ENCODE measurements at places on chromosomes 2 and 18.

DNA sequence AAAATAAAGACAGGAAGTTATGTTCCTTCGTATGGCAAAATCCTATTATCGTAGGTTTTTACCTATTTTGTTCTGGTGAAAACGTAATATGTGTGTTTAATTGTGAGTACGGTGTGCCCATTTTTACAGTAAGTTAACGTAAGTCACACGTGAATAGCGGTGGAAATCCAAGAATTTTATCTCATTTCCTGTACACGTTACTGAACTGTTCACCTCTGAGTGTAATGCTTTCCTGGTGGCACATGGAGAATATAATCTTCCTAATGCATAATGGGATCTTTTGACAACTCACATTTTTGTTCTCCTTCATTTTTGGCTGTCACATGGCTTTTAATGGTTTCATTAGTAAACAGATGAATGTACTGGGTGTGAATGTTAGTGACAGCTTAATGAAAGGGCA, 28.2 kb downstream of the BCL2L11 start:
- DNase-seq: no peak

DNA sequence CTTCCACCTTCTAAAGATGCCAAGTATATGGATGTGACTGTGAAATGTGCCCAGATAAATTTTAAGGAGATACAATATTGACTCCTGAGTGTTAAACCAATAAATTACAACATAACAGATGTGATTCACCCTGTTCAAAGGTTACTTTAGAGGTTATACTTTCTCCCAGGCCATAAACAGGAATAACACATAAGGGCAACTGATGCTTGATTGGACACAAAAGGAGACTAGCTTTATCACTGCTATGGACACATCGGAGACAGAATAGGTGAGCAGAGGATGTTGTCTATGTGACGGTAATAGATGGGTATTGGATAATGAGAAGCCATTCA, 31.9 kb upstream of the SLC25A52 start:
- no peak for DNase-seq

DNA sequence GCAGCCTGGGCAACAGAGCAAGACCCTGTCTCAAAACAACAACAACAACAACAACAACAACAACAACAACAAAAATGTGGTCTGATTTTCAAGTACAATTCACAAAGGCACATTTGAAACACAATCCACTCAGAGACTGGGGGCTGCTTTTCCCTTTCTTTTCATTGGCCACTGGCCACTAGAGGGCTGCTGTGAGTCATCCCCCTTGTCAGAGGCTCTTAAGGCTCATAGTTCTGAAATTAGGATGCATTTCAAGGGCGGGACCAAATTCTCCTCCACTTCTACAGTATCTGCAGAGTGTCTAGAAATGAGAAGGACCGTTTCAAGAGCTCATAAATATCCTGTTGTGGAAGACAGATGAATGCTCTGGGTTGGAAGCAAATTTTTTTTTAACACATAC, 285.4 kb downstream of the NRXN1 start:
- DNase-seq: peak; percentile 14

DNA sequence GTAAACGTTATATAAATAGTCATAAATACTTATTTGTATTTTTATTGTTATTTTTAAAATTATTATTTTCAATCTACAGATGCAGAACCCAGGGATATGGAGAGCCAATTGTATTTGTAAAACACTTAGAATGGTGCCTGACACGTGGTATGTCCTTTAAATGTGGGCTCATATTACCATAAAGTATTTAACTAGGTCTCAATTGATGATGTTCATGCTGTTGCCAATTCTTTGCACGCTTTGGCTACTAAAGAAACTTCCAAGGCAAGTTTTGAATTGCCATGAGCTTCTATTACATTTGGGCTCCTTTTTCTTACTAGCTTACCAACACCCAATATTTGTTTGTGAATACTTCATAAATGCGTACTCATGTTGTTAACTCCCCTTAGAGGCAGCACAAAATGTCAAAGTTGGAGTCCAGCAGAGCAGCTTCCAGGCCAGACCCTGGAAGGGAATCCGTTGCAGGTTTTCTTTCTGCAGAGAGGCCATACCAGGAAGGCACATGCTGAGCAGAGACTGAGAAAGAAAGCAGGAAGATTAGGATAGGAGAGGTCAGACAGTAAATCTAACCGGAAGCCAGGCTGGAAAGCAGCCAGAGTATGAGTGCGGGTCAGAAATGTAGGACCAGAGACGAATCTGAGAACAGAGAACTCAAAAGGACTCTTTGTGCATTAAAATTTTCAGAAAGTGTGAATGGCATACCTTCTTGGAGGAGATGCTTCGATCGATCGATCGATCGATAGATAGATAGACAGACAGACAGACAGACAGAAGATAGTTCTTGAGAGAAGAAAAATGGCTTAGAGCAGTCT, 4.2 kb upstream of the NOSTRIN start:
- DNase-seq: no peak

DNA sequence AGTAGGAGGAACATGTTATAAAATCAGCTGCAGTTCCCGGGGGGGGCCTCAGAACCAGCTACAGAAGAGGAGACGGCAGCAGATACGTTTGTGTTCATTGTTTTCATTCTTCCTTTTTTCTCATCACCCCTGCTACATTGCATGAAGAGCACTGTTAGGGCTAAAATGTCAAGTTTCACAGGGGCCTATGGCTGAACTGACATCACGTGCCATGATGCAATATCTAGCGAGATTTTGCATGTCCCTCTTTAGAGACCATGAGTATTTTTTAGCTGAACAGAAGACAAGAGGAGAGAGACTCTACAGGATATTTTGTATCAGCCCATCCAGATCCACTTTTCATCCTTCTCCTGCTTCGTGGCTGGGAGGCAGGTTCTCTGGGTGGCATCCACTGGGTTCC, 97.6 kb downstream of the MRPS9 start:
- no peak for DNase-seq

DNA sequence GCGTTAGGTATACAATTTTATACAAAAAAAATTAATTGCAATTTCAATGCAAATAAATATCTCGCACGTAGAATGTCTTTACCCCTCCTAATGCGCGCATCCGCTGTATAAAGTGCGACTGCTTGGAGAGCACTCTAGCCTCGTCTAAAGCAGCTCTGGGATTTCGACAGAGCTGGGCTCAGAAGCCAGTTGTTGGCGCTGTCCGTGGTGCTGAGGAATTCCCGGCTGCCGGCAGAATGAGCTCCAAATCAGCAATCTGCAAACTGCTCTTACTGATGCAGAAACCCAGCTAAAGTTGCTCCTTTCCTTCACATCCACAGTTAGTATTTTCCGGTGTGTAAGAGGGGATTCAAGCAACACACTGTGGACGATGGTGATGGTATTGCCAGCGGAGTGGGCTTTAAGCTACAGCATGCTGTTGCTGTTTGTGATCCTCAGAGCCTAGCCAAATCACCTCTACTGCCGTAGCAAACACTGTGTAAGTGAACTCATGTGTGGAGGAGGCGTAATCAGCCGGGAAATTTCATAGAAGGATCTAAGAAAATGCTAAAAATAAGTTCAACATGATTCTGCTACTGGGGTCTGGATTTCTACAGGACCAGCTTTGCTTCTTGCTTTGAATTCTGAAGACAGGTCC, at the start of gene VWC2L:
Gene VWC2L (plus strand): TSS at position 137 of the 637 bp plus-strand sequence. CDS start 3,140 bp downstream, outside the sequence.
- DNase-seq: peak; percentile 54

GRCh38 chr2:224086226-224086914, 47.3 kb upstream of the SERPINE2 start:
- peak; percentile 64 for DNase-seq

- no peak for DNase-seq
Measured at GRCh38 chr2:224428787-224429440, 27.0 kb upstream of the FAM124B start.

- no peak for DNase-seq
Measured at GRCh38 chr2:190094316-190094871, 31.9 kb upstream of the MSTN start.

DNA sequence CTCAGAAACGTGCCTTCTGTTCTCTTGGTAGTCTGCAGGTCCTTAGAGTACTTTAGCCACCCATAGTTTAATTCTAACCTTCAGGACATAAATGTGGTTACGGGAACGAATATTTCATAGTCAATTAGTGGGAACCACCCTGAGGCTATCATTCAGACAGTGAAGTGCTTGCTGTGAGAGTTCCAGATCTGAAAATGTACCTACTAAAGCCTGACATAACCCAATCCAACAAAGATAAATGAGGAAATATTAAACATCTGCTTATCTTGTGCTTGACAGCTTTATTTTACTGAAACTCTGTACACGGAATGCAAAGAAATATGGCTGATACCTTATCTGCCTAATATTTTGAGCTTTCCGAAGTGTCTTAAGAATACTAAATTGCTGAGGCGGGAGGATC, 43.0 kb downstream of the RAB27B start:
- DNase-seq: no peak

- DNase-seq: no peak
Measured at GRCh38 chr2:227826563-227826962, 12.9 kb downstream of the CCL20 start.

- no peak for DNase-seq
Measured at GRCh38 chr2:212672186-212672585, 133.6 kb upstream of the ERBB4 start.

- DNase-seq: no peak
Measured at GRCh38 chr2:39475006-39475405, 37.9 kb upstream of the MAP4K3 start.

DNA sequence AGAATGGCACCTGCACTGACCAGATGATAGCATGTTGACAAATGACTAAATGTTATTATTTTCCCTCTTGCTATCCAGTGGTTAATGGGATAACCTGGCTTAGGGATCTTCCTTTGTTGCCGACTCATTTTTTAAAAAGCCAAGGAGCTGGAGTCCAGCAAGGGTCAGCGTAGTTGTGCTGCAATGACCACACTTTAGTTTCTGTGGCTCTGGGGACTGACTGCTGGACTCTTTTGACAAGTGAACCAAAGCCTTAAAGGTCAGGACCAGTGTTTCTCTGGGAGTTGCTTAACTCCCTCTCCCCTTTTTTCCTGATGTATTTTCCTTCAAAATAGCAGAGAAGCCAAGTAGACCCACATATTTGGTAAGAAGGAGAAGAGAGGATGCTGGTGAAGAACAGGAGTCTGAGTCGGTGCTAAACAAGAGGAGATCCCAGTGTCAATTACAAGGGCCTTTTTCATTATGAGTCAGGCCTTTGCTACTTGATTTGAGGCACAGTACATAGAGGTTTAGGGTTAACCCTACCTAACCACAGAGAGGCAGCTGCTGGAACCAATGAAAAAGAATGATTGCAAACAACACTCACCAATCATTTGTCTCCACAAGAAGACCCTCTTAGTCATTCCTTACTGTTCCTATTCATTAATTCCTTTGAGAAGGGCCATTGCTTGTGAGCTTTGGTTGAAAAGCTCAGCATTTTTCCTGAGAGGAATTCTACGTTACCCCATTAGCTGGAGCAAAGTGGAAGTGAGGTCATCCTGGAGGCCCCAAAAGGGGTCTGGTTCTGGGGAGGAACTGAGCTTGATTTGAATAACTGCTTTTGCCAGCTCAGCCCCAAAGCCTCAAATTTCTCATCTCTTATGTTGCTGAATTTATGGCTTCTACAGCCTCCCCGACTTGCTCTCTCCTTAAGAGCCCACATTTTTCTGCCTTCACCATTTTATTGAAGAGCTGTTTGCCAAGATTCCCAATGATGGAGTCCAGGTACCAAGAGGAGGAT, 137.6 kb upstream of the HNMT start:
- DNase-seq: no peak

DNA sequence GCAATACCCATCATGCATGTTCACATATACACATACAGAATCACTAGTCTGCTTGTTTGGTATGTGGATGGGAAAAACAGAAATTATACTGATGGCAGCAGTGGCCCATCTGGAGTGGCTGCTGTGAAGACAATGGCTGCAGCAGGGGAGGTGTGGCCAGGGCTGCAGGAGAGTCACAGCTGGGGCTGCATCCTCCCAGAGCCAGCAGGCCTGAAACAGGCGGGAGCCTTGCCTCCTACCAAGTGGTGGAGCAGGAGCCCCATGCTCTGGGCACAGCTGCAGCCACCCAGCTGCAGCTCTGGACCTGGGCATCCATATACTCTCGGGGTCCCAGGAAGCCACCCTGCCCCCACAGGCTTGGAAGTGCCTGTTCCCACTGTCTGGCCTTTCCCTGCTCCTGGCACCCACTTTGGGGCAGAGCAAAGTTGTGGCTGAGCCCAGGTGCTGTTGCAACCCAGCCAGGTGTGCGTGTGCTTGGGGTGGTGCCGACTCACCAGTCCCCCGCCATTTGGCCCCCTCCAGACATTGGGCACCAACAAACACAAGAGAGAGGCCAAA, 136.6 kb downstream of the SPAG16 start:
- DNase-seq: no peak

GRCh38 chr2:1400943-1401735, 12.1 kb upstream of the TPO start:
- DNase-seq: no peak

DNA sequence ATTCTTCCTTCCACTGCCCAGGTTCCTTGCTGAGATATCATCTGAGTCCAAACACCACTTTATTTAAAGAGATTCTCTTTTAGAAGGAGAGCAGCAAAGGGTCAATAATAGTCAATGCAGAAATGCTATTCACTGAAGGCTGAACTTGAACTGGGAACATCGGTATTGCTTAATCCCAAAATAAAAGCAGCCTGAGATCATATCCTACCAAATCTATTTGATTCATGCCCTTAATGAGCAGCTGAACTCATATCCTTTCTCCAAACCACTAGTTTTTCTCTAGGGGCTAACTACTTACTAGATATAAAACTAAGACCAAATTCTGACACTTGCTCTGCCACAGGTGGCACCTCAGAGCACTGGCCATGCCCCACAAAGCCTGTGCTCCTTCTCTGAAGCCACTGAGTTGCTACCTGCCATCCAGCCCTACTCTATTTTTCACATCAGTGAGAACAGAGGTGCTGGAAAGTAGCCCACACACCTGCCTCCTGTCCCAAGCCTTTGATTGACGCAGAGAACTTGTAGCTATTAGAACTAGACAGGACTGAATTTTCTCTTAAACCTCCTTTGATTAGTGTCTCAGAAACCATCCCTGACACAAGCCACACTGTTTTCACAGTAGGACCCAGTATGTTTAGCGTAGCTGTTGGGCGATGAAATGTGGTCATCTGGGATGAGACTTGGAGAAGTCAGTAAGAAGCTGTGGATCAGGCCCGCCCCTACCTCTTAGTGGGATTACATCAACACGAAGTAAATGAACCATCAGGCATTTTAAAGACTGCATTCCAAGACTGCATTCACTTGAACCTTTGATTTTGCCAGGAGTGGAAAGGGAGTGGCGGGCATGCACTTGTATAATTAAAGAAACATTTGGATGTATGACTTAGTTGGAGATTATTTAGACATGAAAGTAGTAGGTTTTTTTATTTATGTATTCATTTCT, 124.3 kb downstream of the RBMS1 start:
- peak; percentile 60 for DNase-seq

- no peak for DNase-seq
Measured at GRCh38 chr2:47211497-47212011, 56.4 kb upstream of the STPG4 start.

- peak; percentile 78 for DNase-seq
Measured at GRCh38 chr2:208013285-208014178, 11.8 kb downstream of the PLEKHM3 start.

Data from Caki2 (cell line).